HTR-8/SVneo (cell line): ENCODE measurements at places on chromosomes 5 and 9.
A peak's percentile ranks its signal among the peaks of the same experiment; 100 is the strongest.

GRCh38 chr9:110105107-110105506 is 102.9 kb downstream of the C9orf152 start:
- DNase-seq = no peak

DNA sequence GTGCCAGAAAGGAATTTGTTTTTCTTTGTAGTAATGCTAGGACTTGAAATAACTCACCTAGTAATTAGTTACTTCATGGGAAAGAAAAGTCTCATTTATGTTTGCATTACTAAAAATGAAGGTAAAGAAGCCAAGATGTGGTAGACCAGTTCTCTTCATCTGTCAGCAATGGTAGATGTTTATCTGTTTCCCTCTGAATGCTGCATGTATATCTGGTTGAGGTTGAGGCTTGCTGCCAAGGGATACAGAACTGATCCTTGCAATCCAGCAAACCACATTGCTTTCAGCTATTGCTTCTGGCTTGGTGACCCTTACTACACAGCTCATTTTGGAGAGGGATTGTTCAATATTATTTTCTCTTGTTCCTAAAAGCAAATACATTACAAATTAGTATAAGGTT is 73.6 kb downstream of the ZNF474 start:
- DNase-seq = no peak

- DNase-seq = no peak
Measured at GRCh38 chr9:100357501-100357900, 4.8 kb upstream of the TEX10 start.

DNA sequence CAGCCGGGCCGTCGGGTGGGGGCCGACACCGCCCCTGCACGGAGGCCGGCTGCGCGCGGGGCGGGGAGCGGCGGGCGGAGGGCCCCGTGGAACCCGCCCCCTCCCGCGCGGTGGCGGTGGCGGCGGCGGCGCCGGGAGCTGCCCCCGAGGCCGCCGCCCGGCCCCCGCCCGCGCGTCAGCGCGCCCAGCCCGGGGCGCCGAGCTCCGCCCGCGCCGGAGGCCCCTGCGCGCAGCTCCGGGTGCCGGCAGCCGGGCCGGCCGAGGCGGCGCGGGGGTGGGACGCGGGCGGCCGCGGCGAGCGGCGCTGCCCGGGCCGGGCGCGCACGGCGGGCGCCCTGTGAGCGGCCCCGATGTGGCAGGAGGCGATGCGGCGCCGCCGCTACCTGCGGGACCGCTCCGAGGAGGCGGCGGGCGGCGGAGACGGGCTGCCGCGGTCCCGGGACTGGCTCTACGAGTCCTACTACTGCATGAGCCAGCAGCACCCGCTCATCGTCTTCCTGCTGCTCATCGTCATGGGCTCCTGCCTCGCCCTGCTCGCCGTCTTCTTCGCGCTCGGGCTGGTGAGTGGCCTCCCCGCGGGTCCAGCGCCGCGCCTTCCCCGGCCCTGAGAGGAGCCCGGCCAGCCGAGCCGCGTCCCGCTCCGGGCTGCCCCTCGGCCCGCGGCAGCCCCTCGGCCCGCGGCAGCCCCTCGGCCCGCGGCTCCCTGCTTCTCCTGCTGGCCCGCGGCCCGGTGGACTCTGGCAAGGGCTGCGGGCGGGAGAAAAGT is at the start of gene ADCY2:
TSS of gene ADCY2 (plus strand) at position 192 of the 766 bp plus-strand sequence. CDS start at position 351, 159 bp downstream.
- DNase-seq = no peak

DNA sequence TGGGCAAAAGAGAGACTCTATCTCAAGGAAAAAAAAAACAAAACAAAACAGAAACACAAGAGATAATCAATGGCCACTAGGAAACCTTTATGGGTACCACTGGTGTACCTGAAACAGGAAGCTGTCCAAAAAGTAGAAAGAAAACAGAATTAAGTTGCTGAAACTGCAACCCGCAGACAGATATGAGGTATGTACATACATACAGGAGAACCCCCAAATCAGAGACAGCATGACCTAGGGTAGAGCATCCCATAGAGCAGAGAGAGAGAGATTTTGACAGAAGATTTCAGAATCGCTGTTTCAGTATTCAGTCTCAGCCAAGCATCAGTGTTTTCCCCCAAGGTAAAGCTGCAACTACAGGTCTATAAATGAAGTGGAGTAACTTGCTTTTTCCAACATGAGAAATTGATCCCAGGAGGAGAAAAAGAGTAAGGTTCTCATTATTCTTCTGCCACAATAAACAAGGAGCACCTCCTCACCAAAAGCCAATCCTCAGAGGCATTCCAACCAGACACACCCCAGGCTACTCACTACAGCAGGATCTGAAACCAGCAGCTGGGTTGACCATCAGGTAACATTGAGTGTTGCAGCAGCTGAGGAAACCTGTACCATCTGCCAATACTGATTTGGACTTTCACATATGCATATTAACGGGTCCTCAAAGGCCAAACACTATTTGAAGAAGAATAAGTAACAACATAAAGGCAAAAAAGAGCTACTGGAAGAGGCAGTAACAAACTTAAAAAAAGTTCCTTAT is 630.0 kb downstream of the TAF11L14 start:
- no peak for DNase-seq

DNA sequence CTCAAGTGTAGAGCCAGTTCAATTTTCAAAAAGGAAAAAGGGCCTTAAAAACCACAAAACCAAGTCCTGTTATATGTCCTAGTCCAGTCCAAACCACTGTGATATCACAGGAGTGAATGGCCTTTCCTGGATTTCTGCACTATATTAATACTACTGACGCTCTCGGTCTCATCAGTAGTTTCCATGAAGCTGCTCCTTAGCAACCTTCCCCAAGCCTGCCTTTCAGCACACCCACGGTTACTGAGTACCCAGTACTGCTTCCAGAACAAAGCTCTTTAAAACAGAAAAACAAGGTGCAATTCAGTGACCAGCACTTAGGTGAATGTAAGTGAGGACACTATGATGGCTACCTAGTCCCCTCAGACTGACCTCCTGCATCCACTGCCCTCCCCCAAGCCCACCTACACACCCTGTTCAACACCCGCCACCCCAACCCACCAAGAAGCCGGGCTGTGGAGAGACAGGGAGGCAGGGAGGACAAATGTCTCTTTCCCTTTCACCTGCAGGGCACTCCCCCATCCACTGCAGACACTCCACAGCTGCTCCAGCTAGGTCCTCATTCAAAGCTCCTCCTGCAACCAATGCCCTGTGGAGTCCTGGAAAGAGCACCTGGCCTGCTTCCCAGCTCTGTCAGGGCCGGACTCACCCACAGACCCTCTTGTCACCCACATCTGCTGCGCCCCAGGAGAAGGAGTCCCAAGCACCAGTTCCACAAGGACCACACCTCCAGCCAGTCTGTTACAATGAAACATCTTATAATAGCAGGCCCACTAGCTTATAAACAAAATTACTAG is 25.9 kb downstream of the PSMB7 start:
- DNase-seq = no peak

GRCh38 chr9:27771803-27772545 is 198.7 kb upstream of the C9orf72 start:
- no peak for DNase-seq

DNA sequence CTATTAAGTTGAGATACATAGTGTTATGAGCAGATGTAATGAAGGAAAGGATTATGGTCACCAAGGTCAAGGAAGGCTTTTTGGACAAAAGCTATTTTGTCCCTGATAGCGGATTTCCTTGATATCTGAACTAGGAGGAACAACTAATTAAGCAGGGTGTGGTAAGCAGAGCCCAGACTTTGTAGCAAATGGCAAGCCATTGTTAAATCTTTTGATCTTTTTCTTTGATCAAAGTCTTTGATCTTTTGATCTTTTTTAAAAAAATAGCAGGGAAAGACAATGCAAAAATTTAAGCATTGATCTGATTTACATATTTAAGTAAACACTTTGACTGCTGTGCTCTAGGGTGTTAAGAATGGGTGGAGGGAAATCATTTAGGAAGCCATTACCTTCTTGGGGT is 1242.0 kb downstream of the MAT2B start:
- no peak for DNase-seq

DNA sequence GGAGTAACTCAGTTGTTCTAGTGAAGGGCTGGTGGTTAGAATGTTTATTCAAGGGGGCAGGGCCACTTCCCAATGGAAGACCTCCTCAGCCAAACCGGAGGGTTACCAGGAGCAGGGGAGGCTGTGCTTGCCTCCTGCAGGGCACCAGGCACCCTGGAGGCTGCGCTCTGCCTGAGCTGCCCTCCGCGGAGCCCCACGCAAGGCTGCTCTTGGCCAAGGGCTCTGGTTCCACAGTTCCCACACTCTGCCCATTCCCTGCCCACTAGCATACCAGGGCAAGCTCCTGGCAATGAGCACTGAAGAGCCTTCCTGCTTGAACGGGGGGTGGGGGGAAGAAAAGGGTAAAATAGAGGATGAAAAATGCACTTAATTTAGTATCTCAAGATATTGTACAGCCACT is 35.5 kb upstream of the PTCH1 start:
- DNase-seq = no peak

DNA sequence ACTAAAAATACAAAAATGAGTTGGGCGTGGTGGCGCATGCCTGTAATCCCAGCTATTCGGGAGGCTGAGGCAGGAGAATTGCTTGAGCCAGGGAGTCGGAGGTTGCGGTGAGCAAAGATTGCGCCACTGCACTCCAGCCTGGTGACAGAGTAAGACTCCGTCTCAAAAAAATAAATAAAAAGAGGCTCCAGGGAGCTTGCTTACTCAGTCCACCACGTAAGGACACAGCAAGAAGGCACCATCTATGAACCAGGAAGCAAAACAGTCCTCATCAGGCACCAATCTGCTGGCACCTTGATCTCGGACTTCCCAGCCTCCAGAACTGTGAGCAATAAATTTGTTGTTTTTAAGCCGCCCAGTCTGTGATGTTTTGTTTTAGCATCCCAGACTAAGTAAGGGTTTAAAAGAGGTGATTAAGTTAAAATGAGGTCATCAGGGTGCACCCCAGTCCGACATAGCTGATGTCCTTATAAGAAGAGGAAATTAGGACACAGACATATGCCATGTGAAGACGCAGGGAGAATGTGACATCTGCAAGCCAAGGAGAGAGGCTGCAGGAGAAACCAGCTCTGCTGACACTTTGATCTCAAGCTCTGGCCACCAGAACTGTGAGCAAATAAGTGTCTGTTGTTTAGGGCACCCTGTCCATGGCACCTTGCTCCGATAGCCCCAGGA is 45.9 kb downstream of the C9orf50 start:
- no peak for DNase-seq

DNA sequence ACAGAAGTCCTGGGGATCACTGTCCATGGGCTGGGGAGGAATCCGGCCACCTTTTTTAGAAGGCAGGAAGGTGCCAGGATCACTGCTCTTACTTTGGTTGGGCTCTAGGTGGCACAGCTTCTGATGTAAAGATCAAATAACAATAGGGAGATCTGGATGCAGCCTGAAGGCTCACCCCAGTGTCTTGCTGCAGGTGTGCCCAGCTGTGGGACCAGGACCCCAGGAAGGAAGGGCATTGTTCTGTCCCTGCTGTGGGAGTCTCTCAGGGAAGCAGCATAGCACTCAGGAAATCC is 69.6 kb downstream of the DAB2IP start:
- no peak for DNase-seq

DNA sequence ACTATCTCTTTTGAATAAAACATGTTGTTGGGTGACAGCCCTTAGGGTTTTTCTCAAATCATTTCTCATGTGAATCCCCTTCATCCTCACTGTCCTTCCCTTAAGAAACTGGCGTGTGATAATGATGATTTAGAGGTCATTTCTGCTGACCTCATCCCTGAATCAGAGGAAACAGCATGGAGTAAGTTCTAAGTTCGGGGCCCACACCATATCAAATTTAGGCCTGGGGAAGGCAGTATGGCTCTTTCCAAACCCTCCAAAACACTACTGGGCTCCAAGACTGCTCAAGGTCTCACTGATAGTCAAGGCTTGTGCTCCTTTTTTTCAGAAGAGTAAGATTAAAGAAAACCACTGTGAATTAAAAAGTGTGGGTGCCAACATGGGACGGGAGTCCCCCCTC is 872 bp upstream of the SMIM3 start:
- DNase-seq = no peak

DNA sequence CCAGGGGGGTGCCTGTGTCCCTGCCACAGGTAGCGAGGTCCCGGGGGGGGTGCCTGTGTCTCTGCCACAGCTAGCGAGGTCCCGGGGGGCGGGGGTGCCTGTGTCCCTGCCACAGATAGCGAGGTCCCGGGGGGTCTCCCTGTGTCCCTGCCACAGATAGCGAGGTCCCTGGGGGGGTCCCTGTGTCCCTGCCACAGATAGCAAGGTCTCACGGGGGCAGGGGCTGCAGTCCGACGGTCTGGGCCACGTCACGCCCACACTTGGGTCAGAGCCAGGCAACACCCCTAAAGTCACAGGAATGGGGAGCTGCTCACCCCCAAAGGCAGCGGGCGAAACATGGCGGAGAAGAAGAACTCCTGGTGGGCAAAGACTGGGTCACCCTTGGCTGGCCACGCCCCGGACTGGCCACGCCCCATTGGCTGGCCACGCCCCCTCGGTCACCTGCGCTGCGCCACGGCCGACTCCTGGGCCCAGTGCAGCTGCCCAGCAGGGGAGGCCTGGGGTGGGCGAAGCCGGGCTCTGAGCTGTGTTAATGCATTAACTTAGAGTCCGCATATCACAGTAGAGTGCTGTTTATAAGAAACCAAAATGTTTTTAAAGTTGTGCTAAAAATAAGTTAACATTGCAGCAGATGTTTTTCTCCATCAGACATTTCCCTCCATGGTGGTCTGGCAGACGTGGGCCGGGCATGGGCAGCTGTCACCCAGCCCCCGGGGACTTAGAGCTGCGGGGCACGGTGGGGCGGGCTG is 7.0 kb downstream of the NOXA1 start:
- DNase-seq = no peak

DNA sequence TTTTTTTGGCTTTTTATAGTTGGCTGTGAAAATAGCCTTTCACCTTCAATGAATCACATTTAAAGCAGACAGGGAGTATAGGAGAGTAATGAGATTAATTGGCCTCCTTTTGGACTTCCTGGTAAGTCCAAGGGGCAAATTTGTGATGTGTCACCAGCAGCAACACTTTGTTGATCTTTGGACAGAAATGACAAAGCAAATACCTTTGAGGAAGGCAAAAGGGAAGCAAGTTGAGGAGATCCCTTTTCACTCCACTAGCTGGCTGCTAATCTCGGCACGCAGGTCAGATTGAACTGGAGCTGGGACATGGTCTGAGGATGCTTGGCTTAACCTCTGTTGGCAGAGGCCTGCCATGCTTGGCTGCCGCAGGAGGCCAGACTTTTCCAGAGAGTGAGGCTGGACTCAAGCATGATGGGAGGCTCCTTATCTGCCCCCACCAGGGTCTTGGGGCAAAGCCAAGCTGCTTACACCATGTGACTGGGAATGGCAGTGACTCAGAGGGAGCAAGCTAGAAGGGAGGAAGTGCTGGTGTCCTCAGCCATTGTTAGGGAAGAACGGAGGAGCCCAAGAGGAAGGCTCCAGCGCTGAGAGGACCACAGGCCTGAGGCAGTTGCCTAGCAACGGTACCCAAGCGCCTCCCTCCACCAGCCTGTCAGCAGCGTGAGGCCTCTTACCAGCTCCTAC is 174.5 kb upstream of the MAP1B start:
- DNase-seq = peak; percentile 51

GRCh38 chr9:61667559-61668121 is 477.8 kb downstream of the SPATA31A7 start:
- DNase-seq = no peak

DNA sequence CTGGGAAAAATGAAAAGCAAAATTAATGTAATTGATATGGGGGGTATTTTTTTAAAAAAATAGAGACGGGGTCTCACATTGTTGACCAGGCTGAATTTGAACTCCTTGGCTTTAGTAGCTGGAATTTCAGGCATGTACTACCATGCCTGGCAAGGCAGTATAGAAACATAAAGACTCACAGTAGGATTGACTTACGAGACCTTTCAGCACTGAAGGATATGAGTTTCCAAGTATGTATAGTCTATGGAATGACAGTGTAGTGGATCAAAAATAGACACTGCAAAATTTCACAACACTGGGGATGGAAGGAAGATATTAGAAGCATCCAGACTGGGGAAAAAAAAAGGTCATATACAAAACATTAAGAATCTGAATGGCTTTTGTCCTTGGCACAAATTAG is 6.8 kb downstream of the DCP2 start:
- no peak for DNase-seq
